Thymus (tissue), 14 donors: ENCODE measurements at places on chromosomes 13 and 19. TPM values are rescaled to one million over a fixed set of nuclear protein-coding genes. Genes with fewer than 3 reads are reported as not detected.

Gene FGF9
- total RNA-seq: 0.28 TPM

Gene NLRP11
- total RNA-seq: under 0.01 TPM

GRCh38 chr19:34838248-34838647, 65.2 kb upstream of the ZNF599 start:
- no peak for DNase-seq

Gene ZNF528
- total RNA-seq: 12.8 TPM

GRCh38 chr13:107534548-107534947, 680.8 kb downstream of the LIG4 start:
- no peak for DNase-seq

DNA sequence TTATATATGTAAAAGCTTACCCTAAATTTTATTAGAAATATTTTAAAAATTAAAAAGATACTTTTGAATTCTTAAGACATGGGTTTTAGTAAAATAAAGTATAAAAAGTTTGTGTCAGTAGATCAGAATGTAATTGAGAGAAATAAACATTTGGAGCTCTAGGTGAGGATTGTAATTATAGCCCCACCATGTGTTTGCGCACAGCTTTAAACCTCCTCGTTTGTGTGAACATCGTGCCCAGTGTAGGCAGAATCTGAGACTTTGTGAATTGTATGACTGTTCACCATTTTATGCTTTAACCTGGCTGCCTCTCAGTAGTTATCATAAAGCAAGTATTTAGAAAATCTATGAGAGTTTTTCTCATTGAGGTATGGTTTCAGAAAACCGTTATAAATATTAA, 29.1 kb downstream of the CUL4A start:
- DNase-seq: no peak

GRCh38 chr13:28033894-28034655, 45.6 kb upstream of the URAD start:
- DNase-seq: no peak

Gene KLC3
- total RNA-seq: 2.5 TPM

Gene LILRB1
- total RNA-seq: 0.94 TPM

- no peak for DNase-seq
Measured at GRCh38 chr13:101185606-101186005, 230.7 kb downstream of the NALCN start.

- DNase-seq: no peak
Measured at GRCh38 chr19:38583219-38583984, 34.4 kb downstream of the MAP4K1 start.

Gene CEACAM4
- total RNA-seq: 0.52 TPM

DNA sequence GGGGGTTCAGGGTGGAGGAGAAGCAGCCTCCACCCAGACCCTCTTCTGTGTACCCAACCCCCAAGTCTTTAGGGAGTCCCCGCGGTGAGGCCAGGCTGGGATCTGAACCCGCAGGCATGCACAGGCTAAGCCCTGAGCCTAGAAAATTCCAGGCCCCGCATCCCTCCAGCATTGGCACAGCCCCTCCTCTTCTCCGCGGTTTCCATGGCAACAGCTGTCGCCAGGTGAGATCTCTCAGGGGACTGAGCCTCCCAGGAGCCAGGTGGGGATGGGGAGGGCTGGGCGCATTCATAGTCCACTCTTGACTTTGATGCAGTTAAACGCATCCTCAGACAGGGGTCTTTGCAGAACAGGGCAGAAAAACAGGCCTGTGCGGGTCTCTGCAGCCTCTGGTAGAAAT, 48.3 kb upstream of the USP29 start:
- no peak for DNase-seq

DNA sequence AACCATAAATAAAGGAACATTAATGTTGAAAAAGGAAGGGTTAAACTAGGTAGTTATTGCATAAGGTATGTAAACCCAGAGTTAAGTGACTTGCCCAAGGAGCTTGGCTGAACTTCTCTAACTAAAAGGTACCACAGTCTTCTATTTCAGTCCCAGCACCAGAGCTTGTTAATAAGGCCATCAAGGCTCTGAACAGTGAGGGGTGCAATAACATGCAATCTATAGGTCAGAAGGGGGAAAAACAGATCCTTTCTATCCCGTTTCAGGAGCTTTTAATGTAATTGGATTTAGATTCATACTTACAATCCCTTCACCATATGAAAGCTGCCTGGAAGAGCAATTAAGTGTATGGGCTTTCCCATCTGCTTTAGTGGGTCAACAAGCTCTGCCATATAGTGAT, 441.5 kb upstream of the SPRY2 start:
- no peak for DNase-seq

Gene RFX2
- total RNA-seq: 3.4 TPM

DNA sequence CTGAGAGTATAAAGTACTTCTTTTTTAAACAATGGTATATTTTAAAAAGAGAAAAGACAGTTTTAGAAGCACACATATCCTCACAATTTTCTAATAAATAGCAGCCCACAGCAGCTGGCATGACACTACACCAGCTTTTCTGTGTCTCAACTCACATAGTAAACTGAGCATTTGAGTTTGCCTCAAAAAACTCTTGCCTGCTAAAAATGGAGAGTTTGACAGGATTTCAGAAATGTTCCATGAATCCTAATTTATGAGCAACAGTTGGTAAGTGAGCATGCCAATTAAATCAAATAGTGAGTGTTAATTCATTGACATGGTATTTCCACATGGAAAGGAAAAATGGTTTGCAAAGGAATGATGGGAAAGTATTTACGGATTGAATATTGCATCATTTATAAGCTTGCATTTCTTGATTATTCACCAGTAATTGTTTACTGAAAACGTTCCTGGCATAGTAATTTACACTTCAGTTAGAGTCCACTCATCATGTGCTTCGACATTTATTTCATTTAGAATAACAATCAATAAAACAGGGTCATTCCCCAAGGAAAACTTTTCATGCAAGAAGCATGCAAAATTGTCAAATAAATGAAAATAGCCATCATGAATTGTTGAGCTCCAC, 323.0 kb downstream of the EFNB2 start:
- no peak for DNase-seq

DNA sequence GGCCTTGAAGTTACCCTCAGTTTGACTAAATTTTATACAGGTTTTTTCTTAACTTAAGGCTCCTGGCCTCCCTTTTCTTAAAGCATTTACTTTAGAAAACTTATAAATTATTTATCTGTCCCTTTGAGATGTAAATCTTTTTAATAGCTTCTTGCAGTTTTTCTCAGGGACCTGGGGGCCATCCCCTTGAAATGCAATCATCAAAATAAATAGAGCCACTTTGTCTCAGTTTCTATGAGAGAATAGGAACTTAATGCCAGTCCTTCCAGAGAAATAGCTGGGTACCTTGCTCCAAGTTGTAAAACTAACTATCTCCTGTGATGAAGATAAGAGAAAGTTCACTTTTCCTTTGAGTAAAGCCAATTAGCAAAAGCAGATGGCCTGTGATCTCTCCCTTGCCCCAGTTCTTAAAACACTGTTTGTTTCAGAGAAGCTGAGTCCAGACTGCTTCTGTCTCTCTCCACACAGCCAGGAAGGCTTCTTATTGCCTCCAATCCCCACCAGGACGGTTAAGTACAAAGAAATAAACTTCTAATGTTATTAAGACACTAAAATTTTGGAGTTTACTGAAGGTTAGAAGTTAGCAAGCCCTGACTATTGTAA, 913.1 kb downstream of the OLFM4 start:
- no peak for DNase-seq

- peak; percentile 54 for DNase-seq
Measured at GRCh38 chr19:6062274-6062673, 48.0 kb downstream of the RFX2 start.

Gene BCL2L12
- total RNA-seq: 18.7 TPM

DNA sequence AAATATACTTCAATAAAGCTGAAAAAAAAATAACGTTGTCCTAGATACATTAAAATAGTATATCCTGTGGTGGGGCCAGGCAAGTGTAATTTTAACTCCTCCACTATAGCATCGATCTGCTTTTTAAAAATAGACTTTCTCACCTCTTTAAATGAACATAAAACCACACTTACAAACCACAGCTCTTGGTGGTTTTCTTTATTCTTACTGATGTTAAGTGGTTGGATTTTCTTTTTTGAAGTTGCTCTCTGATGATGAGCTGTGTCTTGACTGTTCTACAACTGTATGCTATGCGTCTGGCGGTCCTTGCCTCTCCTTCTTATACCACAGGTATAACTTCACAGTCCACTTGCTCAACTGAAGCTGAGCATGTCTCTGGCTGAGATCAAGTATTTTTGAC, 721.5 kb upstream of the KLHL1 start:
- DNase-seq: no peak

DNA sequence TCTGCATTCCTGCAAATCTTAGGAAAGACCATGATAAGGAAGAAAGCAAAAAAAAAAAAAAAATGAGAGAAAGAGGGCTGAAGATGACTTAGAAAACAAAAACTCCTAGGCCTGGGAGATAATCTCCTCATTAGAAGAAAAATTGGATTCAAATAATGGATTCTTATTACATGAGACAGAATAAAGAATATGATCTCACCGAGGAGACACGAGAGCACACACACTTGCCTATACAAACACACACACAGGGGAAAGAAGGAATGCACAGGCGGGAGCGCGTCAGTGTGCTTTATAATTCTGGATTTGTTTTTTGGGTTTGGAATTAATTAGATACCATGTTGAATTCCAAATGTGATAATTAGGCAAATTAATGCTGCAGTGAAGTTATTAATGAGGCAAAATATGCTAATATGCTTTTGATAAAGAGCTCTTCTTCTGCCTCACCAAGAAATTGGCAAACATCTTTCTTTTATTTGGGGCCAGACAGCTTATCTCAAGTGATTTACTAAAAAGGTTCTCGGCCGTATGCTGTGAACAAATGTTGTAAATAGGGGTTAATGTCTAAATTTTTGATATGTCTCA, 36.1 kb upstream of the PCDH8 start:
- DNase-seq: no peak

DNA sequence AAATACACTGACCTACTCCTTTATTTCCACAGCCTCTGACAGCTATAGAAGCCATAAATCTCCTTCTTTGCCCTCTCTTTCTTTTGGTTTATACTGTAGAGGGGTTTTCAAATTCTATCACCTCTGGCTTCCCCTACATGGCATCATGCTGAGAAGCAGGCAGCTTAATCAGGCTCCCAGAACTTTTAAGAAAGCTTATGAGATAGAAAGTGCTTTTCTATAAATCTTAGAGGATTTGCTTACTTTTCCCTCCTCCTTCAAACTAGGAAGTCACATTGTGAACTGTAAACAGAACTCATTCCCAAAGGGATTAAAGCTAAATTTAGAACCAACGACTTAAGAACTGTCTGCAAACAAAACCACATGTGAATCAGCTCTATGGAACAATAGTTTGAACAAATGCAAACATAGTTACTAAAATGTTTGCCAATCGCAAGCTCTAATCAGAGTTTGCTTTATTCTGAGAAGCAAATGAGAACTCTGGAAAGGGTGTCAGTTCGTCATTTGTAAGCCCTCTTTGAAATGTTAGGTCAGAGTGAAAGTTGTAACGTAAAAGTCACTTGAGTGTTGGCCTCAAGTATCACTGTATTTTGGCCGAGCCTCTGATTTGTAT, 344.1 kb downstream of the RFC3 start:
- no peak for DNase-seq

Gene KIR2DL3
- total RNA-seq: not detected

- no peak for DNase-seq
Measured at GRCh38 chr13:77516342-77516789, 19.1 kb upstream of the SCEL start.

Gene GSX1
- 0.19 TPM for total RNA-seq

DNA sequence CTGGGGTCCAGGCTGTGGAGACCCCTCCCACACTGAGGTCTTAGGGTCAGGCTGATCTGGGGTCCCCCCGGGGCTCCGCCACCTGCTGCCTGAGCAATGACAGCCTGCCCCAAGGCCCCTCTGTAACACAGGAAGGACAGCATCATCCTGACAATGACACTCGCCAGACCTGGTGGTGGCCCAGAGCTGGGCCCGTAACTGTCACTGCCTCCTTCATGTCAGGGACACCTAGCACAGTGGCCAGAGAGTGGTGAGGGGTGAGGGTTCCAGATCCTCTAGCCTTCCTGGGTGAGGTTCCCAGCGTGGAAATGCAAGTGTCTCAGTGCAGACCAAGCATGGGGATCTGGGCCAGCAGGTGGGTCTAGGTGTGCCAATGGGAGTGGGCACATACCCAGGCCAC, 27.8 kb downstream of the OPA3 start:
- DNase-seq: no peak

DNA sequence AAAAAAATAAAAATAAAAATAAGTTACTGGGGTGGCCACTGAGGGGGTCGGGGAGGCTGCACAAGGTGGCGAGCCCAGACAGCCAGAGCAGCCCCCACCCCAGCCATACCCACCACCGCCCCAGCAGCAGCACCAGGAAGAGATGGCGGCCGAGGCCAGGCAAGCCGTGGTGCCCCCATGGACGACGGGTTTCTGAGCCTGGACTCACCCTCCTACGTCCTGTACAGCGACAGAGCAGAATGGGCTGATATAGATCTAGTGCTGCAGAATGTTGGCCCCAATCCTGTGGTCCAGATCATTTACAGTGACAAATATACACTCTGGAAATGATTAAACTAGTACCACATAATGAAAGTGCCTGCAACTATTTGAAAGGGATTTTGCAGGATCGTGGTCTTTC, 71.6 kb upstream of the ZDHHC20 start:
- no peak for DNase-seq

DNA sequence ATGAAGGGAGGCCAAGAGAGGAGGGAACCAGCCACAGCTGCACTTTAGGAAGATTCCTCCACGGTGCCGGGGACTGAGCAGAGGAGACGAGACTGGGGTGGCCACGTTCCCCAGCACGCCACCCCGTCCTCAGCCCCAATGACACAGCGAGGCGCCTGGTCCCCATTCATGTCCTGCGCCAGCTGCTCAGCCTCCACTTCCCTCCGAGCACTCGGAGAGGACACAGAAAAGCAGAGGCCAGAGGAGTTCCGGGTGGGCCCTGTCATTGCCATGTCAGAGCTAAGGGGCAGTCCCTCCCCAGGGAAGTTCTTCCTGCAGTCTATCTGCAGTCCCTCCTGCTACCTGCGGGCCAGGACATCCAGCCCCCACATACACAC, 53.2 kb upstream of the NFIC start:
- no peak for DNase-seq

- no peak for DNase-seq
Measured at GRCh38 chr19:4177146-4177545, 5.2 kb downstream of the SIRT6 start.

DNA sequence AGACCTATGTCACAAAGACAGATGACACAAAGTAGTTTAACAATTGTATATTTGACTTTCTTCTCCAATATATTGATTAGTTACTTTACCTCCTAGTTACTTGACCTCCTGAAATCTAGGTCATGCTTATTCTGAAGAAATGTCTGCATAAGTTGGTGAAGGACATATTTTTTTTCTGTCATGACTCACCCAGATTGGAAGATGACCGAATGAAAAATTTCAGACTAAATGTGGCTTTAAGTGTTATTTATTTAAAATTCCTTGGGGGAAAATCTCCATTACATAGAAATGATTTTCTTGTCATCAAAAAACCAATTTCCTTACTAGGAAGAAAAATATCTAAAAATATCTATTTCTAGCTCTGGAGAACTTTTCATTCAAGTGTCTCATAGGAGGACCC, 217.1 kb downstream of the POSTN start:
- no peak for DNase-seq

Gene CYP4F2
- 0.09 TPM for total RNA-seq

GRCh38 chr19:41951686-41952172, 7.4 kb downstream of the RABAC1 start:
- no peak for DNase-seq

- DNase-seq: peak; percentile 54
Measured at GRCh38 chr13:75326173-75327134, 155.5 kb downstream of the TBC1D4 start.

GRCh38 chr13:46751811-46752635, 44.9 kb downstream of the ESD start:
- DNase-seq: peak; percentile 26

Gene NLRP9
- total RNA-seq: not detected
